ENCODE measurements at places on chromosomes 12 and 14. TPM values are rescaled to one million over a fixed set of nuclear protein-coding genes. Genes with fewer than 3 reads are reported as not detected.

DNA sequence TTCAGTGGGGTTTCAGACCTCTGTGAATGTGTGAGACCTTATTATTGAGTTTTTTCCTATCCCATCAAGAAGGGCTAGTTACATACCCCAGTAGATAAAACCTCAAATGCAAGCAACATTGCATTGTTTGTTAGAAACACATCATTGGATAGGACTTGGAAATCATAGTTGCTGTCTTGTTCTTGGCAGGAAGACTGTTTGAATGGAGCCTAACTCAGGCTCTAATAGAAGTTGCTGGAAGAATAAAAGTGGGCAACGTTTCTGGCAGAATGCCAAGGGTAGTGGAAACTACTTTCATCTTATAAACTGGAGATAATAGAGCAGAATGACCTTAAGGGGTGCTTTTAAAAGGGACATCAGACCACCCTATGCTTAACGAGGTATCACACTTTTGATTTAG is 9.9 kb upstream of the PTHLH start:
- no peak for DNase-seq

DNA sequence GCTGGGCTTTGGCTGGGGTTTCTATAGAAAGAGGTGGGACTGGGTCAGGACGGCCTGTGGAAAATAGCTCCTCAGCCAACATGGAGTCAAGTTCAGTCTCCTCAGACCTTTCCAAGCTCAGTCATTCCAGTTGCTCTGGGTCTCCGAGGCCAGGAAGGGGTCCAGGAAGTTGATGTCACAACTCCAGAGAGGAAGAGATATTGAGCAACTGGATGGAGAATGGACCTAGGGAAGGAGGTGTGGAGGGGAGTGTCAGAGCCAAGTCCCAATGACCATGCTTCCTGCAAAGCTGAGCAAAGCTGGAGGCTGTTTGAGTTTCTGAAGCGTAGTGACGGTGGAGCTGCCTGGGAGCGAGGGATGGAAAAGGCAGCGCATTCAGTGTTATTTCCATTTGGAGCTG is 86.1 kb downstream of the SLC24A4 start:
- DNase-seq: peak; percentile 99

DNA sequence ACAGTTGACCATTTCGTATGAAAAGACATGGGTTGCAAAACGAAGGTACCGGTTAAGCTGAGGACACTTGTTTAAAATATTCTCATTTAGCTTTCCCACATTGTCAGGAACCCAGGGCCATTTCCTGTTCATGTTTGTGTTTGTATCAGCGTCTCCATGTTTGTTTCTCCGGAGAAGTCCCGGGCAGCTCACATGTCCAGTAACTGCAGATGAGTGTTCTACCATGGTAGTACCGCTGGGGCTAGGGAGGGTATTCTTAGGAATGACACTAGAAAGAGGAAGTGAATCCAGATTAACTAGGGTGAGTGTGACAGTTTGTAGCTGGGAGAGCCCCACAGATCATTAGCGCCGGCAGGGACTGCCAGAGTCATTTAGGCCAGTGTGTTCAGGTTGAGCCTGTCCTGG is 50.0 kb upstream of the EVL start:
- peak; percentile 27 for DNase-seq

DNA sequence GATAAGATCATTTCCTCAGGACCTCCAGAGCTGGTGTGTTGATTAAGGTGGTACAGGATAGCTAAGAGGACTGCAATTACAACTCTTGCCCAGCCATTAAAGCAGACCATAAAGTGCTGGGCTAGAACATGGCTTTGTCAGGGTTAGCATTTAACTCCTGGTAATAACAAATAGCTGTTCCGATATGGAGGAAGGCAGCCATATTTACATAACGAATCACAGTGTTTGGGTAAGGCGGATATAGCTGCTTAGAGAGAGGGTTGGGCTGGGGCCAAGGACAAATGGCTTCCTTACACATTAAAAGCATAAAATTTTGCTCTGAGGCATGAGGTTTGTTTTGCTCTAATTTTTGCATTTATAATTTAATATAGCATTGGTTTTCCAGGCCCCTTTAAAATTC is 297.7 kb upstream of the DDHD1 start:
- DNase-seq: no peak

DNA sequence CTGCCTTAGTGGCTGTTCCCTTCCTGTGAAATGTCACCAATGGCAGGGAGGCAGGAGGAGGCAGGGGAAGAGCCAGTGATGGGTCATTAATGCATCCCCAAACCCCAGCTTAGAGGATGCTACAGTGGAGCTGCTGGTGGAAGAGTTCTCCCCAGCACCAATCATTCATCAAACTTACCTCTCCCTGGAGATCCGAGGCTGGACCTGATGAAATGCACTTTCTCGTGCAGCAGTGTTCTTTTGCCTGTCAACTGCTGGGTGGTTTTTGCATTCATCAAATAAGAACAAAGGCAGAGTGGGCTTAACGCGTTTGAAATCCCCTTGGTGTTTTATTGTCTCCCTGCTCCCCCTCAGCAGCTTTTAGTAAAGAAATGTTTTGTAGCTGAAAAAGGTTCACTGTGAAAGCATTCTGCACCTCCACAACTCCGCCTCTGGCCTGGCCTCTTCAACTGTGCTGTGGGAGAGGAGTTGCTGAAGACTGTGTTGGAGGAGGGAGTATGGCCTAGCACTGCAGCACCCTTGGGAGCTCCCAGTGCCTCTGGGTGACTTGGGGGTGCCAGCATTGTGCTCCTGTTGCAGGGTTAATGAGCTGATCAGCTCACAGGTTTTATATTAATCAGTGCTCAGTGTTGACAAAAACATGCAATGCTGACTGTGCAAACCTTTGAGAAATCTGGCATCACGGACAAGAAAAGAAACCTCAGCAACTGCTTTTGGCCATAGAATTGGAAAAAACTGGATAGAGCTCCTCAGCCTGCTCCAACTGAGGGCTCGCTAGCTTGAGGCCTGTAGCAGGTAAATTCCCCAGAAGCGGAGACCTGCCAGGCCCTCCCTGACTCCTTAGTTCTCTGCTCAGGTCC is 14.4 kb downstream of the TSPAN9 start:
- DNase-seq: peak; percentile 92

GRCh38 chr14:101827286-101827685 is 65.8 kb downstream of the PPP2R5C start:
- no peak for DNase-seq

DNA sequence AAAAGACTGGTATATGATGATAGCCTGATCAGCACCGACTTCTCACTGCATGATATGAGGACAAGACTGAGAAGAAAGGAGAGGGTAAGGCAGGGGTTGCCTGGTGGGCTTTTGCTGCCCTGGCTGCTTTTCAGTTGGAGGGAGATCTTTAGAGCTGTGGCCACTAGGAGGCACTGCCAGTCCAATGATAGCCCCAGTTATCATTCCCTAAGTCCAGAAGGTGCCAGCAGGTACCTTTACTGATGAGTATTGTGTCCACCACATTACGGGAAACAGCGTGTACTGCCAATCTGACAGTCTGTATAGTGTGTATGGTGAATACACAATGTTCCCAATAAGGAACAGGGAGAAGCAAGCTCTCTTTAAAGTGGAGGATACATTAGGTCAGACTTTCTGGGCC is 55.8 kb upstream of the CCDC175 start:
- DNase-seq: peak; percentile 1

Gene UNG
- 20.1 TPM for total RNA-seq

Gene ABCD2
- 0.09 TPM for total RNA-seq

Gene BDKRB2
- total RNA-seq: 3.5 TPM

DNA sequence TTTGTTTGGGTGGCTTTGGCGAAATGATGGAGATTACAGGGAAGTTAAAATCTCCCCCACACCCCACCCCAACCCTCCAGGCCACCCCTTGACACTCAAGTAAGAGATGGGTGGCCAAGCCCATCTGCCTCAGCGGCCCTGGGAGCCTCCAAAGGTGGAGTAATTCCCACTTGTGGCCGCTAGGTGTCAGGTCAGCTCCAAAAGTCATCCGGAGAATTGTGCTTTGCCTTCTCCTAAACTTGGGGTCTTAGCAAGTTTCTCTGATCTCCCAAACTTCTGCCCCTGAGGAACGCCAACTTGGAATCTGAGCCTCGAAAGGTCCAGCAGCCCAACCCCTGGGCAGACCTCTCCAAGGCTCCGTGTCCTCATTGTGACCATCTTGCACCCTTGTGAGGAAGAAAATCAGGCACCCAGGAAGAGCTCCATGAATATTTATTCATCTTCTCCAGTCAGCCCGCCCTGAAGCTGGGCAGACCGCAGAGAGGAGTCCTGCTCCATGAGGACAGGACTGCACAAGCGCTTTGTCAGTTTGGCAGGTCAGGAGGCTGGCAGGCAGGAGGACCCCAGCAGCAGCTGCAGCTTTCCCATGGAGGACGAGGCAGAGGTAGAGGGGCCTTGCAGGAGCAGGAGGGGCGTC is 46.7 kb downstream of the LRRC74A start:
- DNase-seq: peak; percentile 68

DNA sequence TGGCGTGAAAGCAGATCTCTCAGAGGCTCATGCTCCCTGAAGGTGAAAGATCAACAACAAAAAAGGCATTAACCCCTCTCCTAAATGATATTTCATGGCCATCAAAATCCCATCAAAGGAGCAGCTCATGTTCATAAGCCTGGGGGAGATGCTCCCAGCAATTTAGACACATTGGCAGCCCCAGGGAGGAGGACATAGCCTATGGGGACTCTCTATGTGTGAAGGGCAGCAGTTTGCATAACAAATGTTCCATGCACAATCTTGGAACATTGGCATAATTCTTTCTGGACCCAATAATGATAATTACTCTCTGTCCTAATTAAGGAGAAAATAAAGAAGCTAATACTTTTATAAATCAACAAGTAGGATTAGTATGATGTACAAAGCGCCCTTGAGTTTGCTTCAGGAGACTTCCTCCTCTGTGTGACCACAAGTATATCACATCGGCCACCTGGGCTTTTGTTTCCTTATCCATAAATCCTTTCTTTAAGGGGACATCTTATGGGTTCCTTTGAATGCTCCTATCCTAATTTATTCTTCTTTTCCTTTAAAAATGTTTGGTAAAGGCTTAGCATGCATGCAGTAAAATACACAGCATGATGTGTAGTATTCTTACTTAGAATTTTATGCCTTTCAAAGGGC is 161.9 kb upstream of the PLEKHG7 start:
- DNase-seq: no peak

DNA sequence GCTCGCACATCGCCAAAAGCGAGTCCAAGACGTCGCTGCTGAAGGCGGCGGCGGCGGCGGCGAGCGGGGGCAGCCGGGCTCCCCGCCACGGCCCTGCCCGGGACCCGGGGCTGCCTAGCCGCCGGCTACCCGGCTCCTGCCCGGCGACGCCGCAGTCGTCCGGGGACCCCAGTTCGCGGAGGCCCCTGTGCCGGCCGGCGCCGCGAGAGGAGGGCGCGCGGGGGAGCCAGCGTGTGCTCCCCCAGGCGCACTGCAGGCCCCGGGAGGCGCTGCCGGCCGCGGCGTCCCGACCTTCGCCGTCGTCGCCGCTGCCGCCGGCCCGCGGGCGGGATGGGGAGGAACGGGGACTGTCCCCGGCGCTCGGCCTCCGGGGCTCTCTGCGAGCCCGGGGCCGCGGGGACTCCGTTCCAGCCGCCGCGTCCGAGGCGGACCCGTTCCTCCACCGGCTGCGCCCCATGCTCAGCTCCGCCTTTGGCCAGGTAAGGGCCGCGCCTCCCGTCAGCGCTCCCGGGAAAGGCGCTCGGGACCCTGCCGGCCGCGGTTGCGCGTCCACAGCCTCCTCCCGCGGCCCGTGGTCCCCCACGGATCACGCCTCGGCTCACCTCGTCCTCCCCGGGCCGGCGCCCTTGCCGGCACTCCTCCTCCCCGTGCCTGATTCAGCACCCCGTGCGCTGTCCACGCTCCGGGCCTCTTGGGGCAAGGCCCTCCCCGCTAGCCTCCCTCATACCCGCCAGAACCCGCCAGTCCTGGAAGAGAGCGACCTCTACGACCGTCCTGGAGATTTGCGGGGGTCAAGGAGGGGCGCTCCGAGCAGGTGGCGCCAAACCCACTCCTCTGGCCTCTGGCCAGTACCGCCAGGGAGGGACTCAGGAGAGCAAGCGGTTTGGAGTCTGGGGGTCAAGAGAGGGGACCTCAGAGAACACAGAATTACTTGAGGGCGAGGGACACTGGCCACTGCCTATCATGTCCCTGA is 721 bp downstream of the CABP1 start:
- peak; percentile 62 for DNase-seq

GRCh38 chr14:74684434-74684833 is 28.4 kb downstream of the AREL1 start:
- peak; percentile 19 for DNase-seq

GRCh38 chr12:131461096-131461495 is 249.8 kb upstream of the SFSWAP start:
- DNase-seq: no peak

DNA sequence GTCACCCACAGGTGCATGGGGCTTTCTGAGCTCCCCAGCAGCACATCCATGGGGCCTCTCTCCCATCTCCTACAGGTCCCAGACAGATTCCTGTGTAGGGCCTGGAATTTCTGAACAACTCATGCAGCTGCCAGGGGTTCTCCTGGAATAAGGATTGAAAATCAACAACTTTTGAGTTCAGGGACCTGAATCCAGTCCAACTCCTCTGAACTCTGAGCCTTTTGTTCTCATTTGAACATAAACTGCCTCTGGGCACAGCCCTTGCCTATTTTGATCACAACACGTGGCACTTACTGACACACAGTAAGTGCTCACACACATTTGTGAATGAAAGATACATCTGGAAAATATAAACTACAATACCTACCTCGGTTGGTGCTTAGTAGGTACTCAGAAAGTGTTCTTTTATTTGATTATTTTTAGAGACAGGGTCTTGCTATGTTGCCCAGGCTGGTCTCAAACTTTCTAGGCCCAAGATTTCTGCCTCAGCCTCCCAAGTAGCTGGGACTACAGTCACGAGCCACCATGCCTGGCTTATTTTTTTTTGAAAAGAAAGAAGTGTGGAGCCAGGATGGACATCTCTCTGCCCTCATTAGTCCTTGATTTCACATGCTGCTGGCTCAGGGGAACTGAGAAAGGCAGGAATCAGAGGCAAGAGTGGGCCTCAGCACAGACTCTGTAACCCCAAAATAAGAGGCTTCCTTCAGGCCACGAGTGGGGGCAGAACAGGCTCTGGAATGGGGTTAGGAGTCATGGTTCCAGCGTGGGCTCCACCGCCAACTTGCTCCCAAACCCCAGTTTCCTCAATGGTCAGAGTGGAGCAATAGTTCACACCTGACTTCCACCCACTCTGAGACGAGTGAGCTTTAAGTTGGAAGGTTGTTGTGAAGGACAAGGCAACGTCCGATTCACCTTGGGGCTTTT is 27.0 kb downstream of the SYNE3 start:
- no peak for DNase-seq

GRCh38 chr14:92328664-92329255 is 5.8 kb downstream of the SLC24A4 start:
- no peak for DNase-seq

Gene GUCY2C
- not detected for total RNA-seq

DNA sequence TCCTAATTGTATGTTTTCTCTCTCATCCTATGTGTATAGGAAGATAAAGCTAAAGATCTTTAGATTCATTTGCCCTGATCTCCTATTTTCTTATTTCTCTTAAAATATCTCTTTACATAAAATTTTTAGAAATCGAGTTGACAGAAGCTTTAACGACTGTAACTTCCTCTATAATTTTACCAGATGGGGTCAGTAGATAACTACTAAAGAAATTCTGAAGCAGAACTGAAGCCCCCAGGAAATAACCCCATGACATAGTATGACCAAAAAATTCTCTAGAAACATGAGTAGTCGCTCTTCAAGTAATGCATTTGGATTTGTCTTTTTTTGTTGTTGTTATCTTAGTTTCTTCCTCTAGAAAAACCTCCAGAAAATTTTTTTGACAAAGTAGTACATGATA is 288.0 kb downstream of the ERC1 start:
- no peak for DNase-seq

GRCh38 chr14:31934767-31935266 is 142.3 kb upstream of the ARHGAP5 start:
- DNase-seq: peak; percentile 84

- no peak for DNase-seq
Measured at GRCh38 chr12:76766161-76766560, 2.2 kb downstream of the ZDHHC17 start.

Measured in muscle of leg (tissue), 16 donors.